Fibroblast of mammary gland (primary cell): ENCODE measurements at places on chromosomes 7 and 10.

DNA sequence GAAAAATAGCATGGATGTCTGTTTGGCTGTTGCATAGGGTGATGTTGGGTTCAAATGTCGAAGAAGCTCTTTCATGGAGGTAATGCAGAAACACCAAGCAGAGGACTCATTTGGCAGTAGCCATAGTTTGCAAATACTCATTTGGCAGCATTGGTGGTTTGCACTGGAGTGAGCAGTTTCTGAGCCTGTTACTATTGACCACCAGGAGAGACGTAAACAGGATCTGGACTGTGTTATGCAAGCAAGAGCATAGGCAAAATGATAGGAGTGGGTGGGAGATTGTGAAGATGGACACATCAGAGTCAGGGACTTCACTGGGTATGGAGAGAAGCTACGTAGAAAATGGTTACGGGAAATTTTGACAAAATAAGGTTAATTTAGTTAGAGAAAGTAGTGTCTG is 22.9 kb upstream of the A1CF start:
- DNase-seq: no peak

DNA sequence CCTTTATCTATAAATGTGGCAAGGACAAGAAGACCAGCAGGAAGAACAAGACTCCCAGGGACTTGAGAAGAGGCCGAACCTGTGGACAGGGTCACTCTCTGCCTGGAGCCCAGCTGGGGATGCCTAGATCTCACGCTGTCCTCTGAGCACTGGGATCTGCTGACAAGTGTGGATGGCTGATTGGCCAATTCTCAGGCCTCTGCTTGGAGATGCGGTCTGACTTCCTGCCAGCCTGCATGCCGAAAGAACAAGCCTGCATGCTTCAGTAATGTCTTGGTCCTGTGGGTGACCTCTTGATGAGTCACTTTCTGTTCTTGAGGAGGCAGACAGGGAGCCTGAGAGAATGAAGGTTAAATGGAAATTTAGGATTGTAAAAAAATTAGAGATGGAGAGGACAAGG is 84.7 kb downstream of the TMEM178B start:
- peak; percentile 98 for DNase-seq

GRCh38 chr7:2196381-2197378 is 36.1 kb downstream of the MAD1L1 start:
- DNase-seq: no peak

DNA sequence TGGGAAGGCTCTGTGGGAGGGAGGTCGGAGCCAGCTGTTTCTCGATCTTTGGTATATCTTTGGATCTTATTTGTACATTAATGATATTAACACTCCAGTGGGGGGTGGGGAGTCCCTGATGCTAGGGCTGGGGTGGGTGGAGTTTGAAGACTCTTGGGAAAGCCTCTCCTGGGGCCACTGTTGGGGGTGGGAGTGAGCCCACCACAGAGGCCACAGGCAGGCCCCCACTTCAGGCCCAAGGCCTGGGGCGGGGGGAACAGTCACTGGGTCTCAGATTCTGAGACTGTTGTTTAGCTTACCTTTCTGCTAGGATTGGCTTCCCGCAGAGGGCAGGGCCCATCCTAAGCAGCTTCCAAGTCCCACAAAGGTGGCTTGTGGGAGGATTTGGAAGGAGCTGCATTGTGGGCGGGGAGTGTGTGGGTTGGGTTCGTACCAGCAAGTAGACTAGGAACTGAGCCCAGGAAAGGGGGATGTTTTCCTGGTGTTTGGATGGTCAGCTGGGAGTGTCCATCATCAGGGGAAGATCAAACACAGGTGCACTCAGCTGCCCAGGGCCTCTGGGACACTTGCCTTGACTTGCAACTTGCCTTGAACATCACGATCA is 11.9 kb downstream of the YKT6 start:
- DNase-seq: no peak

GRCh38 chr7:44112231-44112996 is 8.3 kb downstream of the AEBP1 start:
- no peak for DNase-seq

DNA sequence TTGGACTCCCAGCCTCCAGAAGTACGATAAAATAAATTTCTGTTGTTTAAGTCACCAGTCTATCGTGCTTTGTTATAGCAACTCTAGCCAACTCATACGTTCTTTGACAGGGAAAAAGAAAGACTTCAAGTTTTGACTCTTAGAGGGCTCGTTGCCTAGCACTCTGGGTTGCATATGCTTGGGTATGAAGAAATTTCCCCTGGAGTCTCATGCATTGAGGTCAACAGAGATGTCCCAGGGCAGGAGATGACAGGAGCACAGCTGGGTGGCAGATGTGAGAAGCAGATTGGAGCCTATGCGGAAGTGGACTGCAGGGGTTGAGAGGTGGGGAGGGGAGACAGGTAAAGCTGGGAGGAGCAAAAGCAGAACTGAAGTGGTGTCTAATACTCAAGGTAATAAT is 63.3 kb upstream of the JAZF1 start:
- DNase-seq: no peak

DNA sequence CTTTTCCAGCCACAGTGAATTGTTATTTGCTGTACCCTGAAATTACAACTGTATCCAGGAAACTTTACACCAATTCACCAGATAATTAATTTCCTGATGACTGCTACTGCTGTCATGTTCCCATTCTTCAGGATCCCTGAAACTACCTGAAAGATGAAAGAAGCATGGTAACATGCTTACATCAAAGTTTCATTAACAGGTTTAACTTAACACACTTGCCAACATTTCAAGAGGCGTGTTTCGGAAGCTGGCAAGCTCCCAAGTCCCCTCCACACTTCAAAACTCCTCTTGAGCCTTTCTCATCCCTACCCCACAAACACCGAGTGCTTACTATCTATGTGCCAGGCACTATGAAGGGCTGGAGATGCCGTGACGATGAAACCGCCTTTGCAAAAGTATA is 88.6 kb downstream of the MPP7 start:
- DNase-seq: no peak

DNA sequence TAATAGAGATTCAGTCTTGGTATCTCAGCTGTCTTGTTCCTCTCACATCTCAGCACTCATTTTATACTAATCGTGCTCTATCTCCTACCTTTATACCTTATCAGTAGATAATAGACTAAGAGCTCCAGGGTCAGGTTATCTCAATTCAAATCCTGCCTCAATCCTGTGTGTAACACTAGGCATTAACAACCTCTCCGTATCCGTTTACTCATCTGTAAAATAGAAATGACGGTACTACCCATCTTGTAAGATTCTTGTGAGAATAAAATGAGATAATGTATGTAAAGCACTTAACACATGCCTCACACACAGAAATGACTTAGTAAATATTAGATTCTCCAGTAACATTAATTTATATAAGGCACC is 622 bp upstream of the P4HA1 start:
- DNase-seq: no peak

GRCh38 chr7:150996376-150997074 is 5.7 kb downstream of the NOS3 start:
- no peak for DNase-seq

GRCh38 chr7:2374830-2375728 is 20.5 kb downstream of the EIF3B start:
- no peak for DNase-seq

DNA sequence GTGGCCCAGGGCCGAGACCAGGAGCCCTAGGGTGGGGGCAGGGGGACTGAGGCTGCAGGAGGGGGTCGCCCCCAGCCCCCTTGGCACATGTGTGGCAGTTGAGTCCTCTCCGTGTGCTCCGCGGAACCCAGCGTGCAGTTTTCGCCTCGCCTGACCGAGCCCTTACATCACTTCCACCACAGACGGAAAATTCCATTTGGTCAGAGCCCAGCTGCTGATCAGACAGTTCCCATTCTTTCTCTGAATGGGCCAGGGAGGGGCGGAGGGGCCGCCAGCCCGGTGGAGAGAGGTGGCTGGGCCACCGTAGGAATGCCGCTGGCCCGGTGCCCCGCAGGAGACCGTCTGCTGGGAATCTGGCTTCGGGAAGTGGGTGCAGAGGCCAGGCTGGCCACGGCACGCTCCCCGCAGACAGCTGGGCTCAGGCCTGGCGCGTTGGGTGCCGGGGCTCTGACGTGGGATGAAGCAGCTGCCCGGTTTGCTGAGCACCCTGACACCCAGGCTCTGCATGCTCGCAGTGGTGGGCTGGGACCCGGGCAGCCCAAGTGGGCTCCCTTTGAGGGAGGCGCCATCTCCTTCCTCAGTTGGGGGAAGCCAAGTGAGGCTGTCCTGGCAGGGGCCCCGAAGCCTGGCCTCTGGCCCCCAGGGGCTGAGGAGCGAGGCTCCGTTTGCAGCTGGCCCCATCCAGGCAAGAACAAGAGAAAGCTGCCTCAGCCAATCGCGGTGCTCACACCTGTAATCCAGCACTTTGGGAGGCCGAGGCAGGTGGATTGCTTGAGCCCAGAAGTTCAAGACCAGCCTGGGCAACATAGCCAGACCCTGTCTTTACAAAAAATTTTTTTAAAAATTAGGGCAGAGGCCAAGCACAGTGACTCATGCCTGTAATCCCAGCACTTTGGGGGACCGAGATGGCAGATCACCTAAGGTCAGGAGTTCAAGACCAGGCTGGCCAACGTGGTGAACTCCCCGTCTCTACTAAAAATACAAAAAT is 9.9 kb downstream of the TTYH3 start:
- DNase-seq: peak; percentile 92

DNA sequence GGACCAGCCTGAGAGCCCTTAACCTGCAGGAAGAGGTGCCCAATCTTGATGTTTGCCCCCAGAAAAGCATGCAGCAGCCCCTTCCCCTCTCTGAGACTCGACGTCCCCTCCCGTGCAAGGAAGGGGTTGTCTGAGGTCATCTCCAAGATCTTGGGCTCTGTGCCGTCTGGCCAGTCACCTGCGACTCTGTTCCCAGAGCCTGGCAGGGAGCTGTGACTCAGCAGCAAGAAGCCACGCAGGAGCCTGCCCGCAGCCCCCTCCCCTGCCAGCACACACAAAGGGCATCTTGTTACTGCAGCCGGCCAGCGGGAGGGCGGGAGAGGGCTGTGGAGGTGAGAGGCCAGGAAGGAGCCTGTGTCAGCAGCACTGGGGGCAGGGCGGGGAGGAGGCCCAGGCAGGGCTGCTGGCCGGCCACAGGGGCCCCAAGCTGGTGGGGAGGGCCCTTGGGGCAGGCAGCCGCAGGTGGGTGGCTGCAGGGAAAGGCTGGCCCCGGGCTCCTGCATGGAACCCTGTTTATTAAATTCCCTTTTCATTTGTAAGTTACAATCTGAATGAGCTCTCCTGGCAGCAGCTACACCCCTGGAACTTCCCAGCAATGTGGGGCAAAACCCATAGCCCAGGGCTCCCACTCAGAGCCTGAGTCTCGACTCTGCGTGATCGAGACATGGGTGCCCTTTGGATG is 103.7 kb upstream of the ZMIZ1 start:
- DNase-seq: peak; percentile 33

- peak; percentile 70 for DNase-seq
These were observed 93.6 kb downstream of the CTNNA3 start for GRCh38 chr10:67602268-67602950.

DNA sequence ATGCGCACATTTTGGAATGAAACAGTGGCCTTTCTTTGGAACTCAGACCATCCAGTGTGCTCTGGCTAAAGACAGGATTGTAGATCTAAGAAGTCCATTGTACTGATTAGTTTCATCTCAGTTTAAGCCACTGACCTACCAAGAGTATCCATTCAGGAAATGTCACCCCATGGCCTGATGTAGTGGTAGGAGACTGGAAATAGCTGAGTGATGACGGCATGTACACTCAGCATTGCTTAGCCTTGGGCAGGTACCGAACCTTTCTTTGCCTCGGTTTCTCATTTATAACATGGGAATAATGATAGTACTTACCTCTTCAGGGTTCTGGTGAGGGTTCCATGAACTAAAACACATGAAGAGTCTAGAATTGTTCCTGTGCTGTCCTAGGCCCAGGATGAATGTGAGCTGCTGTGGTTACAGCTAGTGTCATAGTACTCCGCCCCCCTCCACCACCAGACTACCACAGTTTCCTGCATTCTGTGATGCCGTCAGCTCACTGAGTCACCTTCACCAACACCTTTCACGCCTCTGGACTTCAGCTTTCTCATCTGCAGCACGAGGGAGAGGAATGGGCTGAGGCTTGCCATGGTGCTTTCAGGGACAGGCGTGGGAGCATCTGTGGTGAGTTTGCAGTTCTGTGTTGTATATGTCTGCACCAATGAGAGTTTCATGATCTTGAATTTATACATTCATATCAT is 484.0 kb upstream of the GALNT17 start:
- peak; percentile 64 for DNase-seq

DNA sequence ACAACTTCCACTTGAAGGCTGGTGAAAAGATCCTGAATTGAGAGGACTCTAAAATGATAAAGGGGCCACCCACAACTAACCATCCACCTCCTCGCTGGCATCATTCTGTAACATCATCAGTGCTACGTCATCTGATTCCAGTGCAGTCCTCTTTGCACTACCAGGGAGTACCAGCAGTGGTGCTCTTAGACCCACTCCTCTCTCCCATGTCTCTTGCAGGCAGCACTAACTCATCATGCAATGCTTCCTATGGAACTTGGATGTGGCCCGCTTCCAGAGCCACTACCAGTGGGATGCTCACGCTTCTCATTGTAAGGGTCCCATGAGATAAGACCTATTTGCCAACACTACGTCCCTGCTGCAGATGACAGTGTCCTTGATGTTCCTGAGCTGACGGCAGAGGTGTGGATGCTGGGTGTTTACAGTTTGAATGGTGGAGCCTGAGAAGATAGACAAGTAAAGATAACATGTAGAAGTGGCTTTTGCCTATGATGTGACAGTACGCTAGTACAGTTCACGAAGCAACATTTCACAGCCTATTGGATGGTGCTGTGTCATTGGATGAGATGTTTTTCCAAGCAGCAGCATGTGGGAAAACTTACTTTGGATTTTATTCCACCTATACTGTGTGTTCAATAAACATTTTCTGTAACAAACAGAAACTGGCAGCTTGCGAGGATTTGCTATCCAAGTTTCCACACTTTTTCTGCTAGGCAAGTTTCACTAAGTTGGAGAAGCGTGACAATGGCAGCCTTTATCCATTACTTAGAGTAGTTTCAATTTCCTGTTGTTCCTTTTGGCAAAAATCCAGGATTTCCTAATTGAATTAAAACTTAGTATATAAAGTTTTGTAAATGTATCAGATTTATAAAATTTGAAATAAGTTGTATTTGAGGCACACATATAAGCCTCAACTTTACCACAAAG is 35.8 kb upstream of the COBL start:
- no peak for DNase-seq

GRCh38 chr10:543862-544822 is 145.3 kb downstream of the DIP2C start:
- DNase-seq: no peak

DNA sequence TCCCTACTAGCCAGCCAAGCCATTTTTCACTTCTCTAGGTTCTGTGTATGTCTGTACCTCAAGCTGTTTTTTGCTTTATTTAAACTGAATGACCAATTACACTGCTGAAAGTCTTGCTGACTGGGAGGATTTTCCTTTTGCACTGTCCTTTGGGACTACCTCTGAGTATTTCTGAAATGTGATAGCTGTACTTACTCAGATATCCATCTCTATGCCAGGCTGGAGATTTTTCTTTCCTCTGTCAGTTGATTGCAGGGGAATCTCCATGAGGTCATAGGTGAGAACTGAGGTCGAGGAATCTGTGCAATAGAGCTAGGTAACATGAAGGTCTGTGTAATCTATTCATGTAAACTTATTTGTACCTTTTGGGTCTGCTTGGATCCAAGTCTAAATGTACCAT is 38.9 kb upstream of the ANKRD1 start:
- DNase-seq: peak; percentile 63

- peak; percentile 35 for DNase-seq
These were observed 95.3 kb downstream of the KAT6B start for GRCh38 chr10:74921744-74922143.
